Heart left ventricle (tissue), 16 donors: ENCODE measurements at places on chromosomes 12 and 14.

GRCh38 chr12:109572506-109572845 is 828 bp downstream of the MMAB start:
- no peak for DNase-seq

DNA sequence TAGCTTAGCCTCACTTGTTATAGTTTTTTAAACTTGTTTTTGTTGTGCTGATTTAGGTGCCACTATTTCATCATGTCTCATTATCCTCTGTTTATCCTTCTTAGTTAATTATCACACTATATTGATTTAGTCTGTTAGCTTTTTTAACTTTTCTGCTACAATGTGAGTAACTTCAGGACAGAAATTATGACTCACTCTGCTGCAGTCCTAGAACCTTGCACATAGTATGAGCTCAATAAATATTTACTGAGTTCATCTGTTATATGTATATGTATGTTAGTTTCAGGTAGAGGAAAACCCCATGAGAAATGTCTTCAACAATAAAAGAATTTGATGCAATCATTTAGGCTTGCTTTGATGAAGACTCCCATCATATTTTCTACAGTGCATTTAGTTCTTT is 224.3 kb upstream of the NAV3 start:
- DNase-seq = no peak

DNA sequence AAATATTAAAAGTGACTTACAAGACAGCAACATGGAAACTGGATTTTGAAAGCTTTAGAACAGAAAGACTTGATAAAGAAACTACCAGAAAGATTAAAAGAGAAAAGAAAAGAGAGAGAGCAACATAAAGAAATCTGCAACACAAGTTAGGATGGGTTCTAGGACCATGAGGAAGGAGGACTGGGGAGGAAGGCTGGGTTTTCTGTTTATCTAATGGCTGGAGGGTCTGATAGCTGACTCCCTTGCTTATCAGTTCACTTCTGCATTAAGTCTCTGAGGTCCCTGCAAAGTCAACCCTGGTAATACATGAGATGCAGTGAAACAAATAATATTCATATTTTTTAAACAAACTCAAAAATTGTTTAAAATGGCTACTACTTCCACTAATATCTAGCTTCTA is 90.1 kb downstream of the RPAP3 start:
- DNase-seq = no peak

GRCh38 chr12:54038871-54039414 is 6.1 kb downstream of the HOXC5 start:
- DNase-seq = no peak

DNA sequence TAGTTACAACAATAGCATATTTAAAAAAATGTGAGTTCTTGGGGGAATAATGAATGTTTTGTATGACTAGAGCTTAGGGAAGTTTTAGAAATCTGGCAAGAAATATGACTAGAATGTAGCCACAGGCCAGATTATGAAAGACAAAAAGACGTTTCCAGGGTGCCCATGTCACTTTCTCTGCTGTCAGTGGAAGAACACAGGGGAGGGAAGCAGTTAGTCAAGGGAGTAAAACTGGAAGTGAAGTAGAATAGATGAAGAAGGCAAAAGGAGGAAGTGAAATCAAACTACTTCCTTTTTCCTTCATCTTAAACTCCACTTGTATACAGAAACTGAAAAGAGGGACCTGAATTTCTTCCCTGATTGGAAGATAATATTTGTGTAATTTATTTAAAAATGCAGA is 81.2 kb upstream of the ATP2B1 start:
- no peak for DNase-seq

DNA sequence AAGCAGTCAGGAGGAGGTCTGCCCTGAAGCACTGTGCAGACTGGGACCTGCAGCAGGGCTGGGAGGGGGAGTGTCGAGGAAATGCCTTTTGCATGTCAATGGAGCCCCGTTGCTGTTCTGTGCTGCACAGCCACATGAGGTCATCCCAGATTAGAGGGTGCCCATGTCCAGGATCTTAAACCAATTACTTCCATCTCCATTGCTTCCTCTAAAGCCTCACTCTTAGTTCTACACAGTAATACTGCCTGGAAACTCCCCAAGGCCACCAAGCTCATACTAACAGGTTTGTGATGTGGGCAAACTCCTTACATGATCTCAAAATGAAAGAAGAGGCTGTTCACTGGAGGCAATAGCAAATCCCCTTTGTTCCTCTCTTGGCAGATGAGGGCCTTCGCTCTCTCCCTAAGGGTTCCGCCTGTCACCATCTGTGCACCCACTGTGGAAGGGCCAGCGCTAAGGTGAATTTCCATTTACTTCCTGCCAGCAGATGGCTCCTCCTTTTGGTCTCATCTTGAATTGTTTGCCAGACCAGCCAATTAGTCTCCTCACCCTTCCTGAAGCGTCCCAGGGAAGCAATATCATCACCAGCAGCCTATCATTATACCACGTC is 35.4 kb upstream of the LTA4H start:
- DNase-seq = no peak

GRCh38 chr12:79302162-79302814 is 388.5 kb downstream of the PAWR start:
- no peak for DNase-seq

GRCh38 chr14:36510078-36510799 is 9.8 kb downstream of the NKX2-1 start:
- no peak for DNase-seq

DNA sequence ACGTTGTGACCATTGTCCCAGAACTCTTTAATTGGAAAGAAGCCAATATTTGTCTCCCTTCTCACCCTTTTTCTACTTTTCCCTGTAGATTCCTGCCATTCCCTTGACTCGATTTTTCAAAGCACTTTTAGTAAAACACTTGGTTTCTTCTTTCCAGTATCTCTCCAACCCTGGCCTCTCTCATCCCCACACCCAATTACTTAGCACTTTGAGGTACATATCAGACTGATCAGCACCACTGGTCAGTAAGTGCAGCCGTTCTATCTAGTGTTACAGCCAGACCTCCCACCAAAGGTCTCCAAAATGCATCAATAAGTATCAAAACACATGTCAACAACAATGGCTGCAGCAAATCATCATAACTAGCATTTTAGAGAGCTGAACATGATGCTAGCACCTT is 141.9 kb downstream of the BTG1 start:
- DNase-seq = no peak

GRCh38 chr12:89345830-89346740 is 6.2 kb downstream of the DUSP6 start:
- DNase-seq = peak; percentile 76

- peak; percentile 35 for DNase-seq
These were observed 212.2 kb downstream of the KIF26A start for GRCh38 chr14:104350463-104351185.

DNA sequence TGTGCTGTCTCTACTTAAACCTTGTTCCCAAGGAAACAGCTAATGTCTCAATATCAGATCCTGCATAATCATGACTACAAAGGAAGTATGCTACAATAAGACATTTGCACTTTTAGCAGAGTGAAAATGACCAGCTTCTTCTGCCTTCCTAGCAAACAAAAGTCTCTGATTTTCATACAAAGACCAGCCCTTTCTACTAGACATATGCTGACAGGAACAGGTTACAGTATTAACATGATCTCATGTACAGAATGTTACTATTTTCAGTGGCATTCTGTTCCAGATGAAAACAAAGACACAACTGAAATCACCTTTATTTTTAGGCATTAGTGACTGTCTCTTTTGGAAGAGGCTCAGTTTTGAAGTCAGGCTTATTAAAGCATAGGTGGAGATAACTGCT is 228.6 kb downstream of the MED13L start:
- DNase-seq = no peak

GRCh38 chr12:109535863-109536250 is 37.4 kb downstream of the MMAB start:
- no peak for DNase-seq

- DNase-seq = no peak
These were observed 23.0 kb downstream of the NCOR2 start for GRCh38 chr12:124544311-124544970.

- DNase-seq = peak; percentile 81
These were observed 12.2 kb downstream of the GPR84 start for GRCh38 chr12:54352022-54352531.

DNA sequence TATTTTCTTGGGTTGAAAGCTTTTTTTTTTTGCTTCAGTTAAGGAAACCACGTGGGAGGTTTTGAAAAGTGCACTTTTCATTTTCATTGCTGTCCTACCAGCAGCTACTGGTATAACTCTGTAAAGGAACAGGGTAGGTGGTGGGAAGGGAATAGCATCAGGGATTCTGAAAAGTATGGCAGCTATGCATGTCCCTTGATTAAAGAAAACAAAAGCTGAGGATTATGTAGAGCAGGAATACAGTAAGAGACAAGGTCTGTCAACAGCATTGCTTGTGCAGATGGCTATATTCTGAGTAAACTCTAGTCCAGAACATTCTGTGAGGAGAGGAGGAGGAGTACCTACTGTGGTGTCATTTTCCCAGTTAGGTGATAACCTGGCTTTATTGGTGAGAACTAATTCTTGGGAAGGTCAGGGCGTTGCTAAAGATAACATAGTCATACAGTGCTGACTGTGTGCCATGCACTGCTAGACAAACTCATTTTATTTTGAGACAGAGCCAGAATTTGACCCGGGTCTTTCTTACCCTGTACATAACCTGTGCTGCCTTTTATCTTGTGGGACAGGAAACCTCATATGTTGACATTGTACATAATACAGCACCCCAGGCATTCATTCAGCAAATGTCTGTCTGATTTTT is 80.3 kb upstream of the TRAF3 start:
- DNase-seq = no peak

GRCh38 chr14:24067133-24068082 is 4.0 kb upstream of the CPNE6 start:
- no peak for DNase-seq

GRCh38 chr12:25101092-25101445 is 93.9 kb downstream of the DNAI7 start:
- no peak for DNase-seq

DNA sequence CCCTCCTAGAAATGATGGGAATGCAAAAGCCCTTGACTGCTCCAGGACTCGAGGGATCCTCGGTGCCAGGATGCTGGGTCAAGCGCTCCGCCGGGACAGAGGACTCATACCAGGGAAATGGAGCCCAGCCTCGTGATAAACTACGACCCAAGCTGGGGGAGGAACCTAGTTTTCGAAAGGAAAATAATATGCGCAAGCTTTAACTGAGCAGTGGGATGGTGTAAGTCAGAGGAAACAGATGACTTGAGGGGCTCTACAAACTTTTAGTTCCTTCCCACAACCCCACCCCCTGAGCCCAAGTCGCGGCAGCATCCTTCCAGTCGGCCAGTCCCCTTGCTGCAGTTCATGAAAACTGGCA is 654 bp upstream of the SUPT16H start:
- DNase-seq = no peak

DNA sequence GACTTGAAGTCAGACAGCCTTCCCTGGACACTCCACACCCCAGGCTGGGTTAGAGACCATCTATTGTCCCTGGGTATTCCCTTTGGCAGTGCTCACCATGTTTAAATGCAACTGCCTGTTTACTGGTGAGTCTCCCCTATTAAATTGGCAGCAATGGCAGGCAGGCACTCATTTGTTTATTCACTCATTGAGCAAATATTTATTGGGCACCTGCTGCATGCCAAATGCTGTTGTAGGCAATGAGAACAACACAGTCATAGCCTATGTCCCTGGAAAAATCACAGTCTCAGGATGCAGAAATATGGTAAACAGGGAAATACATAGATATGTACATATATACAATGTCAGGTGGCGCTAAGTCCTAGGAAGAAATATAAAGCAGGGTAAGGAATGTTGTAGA is 212.8 kb downstream of the SUDS3 start:
- DNase-seq = no peak

GRCh38 chr14:31596342-31597095 is 35.3 kb downstream of the NUBPL start:
- no peak for DNase-seq

- DNase-seq = no peak
These were observed 325.7 kb downstream of the ADGRD1 start for GRCh38 chr12:131279281-131279921.

DNA sequence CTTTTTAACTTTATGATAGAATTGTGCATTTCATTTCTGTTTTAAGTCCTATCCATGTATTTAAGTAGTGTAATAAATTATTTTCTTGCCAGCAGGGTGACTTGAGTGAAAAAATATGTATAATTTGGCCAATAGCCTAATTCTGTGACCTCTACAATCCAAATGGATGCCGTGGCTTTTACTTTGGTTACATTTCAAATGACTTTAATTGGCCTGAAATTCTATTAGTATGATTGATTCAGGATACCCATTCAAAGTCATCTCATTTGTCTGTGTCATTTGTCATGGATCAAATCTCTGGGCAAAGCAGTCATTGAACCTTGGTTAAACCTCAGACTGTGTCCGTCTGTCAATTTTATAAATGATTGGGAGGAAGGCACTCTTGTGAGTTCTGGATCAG is 29.6 kb downstream of the CRADD start:
- DNase-seq = no peak

GRCh38 chr12:121222847-121223246 is 12.9 kb downstream of the P2RX4 start:
- DNase-seq = no peak

GRCh38 chr12:3770891-3771290 is 18.0 kb upstream of the CRACR2A start:
- DNase-seq = no peak

DNA sequence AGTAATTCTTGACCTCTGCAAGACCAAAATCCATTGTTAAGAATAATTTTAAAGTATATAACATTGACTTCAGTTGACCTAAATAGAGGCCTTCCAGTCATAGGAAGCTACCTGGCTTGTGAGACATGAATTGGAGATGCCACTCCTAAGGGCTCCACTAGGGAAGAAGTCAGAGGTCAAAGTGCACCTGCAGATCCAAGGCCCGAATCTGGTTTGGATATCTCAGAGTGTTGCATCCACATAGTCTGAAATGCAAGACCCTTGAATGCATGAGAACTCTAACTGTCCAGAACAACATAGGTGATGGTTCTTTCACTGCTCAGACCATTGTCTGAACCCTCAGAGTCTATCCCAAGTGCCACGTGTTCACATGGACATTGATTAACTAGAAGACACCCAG is 22.4 kb downstream of the RFX4 start:
- no peak for DNase-seq

DNA sequence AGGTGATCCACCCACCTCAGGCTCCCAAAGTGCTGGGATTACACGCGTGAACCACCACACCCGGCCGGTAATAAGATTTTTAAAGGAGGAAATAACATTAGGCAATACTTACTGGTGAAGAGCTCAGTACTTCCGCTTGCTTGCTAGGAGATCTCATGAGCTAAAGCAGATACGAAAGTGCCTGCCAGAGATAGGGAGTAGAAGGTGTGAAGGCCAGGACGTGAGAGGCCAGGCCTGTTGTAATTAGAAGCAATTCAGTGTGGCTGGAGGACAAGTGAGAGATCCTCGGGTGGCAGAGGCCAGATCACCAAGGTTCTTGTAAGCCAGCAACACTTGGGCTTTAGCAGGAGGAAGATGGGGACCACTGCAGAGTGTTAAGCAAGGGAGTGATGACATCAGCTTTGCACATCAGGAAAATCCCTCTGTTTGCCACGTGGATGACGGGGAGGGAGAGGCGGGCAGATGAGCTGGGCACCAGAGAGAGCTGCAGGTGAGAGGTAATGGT is 7.6 kb downstream of the TECPR2 start:
- no peak for DNase-seq
